Heart left ventricle (tissue), 16 donors: ENCODE measurements at places on chromosomes 13 and 19. TPM values are rescaled to one million over a fixed set of nuclear protein-coding genes. Genes with fewer than 3 reads are reported as not detected.

The SMAD9 gene
- total RNA-seq: 4.5 TPM

GRCh38 chr13:39840201-39840600 lies 184.7 kb downstream of the COG6 start:
- DNase-seq: no peak

- no peak for DNase-seq
These were observed 2.0 kb downstream of the TNFSF11 start for GRCh38 chr13:42575938-42576337.

The ATP4A gene
- not detected for total RNA-seq

DNA sequence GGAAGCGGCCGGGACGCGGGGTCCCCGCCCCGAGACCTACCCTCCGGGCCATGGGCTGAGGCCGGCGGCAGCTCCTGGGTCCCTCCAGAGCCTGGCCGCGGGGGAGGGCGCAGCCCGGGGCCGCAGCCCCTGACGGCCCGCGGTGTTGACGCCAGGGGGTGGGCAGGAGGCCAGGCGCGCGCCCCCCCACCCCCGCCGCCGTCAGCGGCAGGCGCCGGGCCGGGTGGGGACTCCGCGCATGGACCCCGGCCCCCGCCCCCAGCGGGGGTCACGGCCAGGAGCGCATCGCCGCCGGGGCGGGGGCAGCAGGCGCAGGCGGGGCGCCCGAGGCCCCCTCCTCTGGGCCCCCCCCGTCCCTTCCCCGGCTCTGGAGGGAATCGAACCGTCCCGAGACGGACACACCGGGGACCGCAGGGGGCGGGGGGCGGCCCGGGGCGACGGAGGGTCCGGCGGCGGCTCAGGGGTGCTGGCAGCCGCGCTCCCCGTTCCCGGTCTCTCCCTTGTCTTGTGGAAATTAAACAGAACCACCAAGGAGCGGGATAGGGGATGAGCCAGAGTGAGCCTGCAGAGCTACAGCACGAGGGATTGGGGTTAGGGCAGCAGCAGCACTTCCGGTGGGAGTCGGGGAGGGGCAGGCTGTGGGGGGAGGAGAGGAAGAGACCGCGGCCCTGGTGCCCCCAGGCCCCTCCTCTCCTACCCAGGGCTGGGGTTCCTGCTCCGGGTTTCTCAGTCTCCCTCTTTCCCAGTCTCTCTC lies at the start of gene MEIS3:
Gene MEIS3, minus strand, starts transcription at position 498 of the 754 bp plus-strand sequence. Its CDS starts 446 bp downstream, at position 52.
- DNase-seq: no peak

- DNase-seq: no peak
These were observed 14.4 kb downstream of the DCAF15 start for GRCh38 chr19:13966684-13967128.

DNA sequence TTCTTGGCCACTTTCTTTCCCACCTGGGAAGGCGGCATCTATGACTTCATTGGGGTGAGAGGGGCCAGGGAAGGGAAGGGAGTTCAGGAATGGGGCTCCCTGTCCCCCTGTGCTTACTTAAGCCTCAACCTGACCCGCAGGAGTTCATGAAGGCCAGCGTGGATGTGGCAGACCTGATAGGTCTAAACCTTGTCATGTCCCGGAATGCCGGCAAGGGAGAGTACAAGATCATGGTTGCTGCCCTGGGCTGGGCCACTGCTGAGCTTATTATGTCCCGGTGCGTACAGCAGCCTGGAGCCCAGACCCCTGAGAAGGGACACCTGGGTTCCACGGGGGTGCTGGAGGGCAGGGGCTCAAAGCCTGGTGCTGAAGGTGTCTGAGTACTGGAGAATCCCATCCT lies 1.1 kb downstream of the TMEM147 start:
- no peak for DNase-seq

- no peak for DNase-seq
These were observed 2.5 kb downstream of the ZNF430 start for GRCh38 chr19:21022996-21023395.

DNA sequence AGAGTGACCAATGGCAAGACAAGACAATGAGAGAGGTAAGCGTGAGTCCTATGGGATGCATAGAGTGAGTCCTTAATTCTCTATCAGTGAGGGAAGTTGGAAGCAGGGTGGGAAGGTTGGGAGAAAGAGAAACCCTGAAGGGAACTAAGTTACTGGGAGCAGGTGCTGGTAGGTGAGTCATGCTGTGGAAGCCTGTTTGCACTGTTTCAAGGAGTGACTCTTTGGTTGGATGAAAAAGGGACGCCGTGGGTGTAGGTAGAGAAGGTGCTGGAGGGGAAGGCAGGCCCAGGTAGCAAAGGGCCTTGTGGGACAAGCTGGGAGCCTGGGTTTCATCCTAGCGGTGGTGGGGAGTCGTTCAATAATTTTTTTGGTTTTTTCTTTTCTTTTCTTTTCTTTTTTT lies 21.9 kb downstream of the IGFL1 start:
- no peak for DNase-seq

DNA sequence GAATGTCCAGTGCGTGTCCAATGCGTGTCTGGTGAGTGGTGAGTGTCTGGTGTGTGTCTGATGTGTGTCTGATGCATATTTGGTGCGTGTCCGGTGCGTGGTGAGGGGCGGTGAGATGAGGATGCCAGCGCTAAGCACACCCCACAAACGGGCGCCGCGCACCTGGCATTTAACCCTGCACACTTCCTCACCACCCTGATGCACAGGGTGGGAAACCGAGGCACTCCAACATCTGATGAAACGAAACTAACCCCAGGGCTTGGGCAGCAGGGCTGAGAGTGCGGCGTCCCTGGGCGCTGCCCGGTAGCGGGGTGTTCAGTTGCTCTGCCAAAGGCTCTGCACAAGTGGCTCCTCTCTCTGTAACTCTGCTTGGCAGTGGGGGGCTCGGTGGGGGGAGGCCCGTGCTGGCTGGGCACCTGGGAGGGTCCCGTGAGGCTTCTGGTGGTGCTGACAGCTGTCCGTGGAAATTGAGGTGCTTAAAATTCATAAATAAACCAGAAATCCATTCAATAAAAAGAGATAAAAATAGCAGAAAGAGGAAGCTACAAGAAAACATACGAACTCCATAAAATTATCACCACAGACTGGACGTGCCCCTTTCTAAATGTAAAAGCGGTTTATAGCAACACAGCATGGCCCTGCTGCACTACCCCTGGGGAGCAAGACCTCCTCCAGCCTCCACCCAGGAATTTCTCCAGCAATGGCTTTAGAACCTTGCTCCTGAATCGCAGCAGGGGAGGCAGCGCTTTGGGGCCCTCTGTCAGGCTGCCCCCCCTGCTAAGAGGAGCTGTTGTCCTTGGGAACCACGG lies 76.0 kb downstream of the RASA3 start:
- DNase-seq: no peak

DNA sequence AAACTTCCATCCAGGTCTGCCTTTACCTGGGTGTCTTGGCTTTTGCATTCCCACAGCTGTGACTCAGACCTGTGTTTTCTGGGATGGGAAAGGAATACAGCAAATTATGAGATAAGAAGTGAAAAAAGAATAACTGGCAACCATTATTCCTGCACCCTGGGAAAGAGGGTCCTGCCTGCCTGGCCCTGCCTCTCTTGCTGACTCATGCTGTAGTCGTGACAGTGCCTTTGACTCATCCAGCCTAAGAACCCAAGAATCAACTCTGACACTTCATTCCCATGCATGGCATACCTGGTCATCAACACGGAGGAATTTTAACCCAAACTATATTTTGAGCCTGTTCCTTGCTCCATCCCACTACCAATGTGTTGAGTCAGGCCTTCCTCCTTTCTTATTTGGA lies 185.4 kb upstream of the SERP2 start:
- no peak for DNase-seq

- DNase-seq: no peak
These were observed 67.9 kb downstream of the RAB20 start for GRCh38 chr13:110493613-110494012.

DNA sequence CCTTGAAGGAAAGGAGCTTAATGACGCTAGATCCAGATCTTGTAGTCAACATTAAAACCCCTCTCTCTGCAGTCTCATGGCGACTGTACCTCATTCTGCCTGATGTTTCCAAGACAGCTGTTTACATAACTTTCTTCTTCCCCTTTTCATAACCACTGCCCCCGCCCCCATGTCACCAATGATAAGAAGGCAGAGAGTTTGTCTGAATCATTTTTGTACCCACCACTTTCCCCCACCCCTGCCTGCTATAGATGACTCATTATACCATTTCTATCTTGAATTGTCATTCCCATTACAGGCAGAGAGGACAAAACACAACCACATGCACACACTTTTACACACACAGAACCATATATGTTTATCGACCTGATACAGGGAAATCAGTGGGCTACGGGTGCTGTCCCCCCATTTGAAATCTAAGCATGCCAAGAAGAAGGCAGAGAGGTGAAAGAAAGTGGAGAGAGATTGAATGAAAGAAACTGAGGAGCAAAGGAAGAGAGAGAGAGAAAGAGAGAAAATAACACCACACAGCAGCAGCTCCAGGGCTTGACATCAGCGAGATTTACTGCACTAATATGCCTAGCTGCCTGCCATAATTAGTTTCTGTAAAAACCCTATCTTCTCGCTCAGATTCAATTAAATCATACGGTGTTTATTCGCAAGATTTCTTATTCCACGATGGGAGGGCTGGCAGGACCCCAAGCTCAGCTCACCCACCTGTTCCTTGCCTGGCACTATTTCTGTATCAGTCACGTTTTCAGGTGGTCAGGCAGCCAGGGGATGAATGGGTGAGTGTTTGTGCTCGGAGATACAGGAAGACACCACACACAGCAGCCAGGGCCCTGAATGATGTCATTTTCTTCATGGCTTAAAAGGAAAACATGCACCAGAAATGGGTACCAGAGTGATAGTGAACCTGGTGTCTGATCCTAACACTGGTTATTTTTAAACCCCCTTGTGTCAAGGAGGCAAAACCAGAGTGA lies 114.3 kb upstream of the SERP2 start:
- DNase-seq: no peak

- DNase-seq: no peak
These were observed 47.9 kb downstream of the RUBCNL start for GRCh38 chr13:46339035-46339666.

DNA sequence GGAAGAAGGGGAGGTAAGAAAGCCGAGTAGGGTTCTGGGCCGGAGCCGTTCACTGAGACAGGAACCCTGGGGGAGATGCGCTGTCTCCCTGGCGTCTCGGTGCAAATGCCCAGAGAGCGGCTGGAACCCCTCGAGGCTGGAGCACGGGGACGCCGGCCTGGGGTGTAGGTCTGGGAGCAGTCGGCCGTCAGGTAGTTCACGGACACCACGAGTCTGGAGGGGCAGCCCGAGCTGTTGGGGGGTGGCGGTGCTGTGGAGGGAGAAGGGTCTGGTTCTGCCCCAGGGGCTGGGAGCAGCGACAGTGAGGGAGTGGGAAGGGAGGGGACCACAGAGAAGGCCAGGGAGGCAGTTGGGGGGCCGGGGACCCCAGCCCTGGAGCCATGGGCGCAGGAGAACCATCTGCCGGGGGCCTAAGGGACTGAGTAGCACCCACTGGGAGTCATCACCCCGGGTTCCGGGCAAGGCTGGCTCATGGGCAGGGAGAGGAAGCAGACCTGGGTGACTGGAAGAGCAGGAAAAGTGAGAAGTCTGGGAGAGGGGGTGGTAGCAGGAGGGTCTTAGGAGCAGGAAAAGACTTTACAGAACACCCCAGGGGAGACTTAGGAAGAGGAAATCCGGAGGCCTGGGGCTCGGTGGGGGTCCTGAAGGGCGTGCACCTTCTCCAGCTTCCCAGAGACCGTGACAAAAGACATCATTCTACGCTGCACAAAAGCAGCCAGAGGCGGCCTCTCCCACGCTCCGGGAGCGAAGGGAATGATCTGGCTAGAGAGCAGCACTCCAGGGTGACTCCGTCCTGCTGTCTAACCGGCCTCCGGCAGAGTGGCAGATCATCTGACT lies 173.1 kb upstream of the SOX1 start:
- DNase-seq: no peak

DNA sequence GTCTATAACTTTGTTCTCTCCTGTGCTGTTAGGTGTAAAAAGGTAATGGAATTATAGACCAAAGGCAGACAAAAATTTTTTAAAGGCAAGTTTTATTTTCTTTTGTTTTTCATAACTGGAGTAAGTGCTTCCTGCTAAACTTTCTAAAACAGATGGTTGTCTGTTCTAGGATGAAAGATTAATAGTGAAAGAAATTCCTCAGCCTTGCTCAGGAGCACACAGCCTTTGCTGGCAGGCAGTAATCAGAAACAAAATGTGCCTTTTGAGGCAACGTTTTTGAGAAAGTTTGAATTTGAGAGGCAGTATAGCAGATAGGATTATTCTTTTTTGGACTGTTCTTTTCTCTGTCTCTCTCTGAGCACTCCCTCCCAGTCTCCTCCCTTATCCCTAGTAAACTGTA lies 2749.5 kb downstream of the PCDH9 start:
- no peak for DNase-seq

The DACT3 gene
- total RNA-seq: 9.0 TPM

- DNase-seq: no peak
These were observed 7.0 kb downstream of the MOB3A start for GRCh38 chr19:2089001-2089711.

The LSM7 gene
- total RNA-seq: 36.8 TPM

GRCh38 chr19:45164577-45165335 lies 4.0 kb upstream of the NKPD1 start:
- DNase-seq: peak; percentile 80

- DNase-seq: no peak
These were observed 245.2 kb downstream of the TBC1D4 start for GRCh38 chr13:75236774-75237173.

DNA sequence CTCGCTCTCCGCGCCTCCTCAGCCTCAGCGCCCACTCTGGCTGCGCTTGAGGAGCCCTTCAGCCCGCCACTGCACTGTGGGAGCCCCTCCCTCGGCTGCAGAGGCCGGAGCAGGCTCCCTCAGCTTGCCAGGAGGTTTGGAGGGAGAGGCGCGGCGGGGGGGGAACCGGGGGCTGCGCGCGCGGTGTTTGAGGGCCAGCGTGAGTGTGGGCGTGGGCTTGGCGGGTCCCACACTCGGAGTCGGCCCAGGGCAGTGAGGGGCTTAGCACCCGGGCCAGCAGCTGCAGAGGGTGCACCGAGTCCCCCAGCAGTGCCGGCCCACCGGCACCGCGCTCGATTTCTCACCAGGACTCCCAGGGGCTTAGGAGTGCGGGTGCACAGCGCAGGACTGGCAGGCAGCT lies 1220.9 kb downstream of the PCDH9 start:
- DNase-seq: no peak

DNA sequence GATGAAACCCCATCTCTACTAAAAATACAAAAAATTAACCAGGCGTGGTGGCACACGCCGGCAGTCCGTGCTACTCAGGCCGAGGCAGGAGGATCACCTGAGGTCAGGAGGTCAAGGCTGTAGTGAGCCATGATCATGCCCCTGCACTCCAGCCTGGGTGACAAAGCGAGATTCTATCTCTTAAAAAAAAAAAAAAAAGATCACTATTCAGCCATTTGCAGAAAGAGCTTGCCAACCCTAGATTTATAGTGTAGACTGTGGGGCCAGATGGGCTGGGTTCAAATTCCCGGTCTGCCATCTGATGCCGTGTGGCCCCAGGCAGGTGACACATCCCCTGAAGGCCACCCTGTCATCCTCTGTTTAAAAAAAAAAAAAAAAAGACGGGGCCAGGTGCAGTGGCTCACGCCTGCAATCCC lies 28.9 kb downstream of the SMIM24 start:
- no peak for DNase-seq

DNA sequence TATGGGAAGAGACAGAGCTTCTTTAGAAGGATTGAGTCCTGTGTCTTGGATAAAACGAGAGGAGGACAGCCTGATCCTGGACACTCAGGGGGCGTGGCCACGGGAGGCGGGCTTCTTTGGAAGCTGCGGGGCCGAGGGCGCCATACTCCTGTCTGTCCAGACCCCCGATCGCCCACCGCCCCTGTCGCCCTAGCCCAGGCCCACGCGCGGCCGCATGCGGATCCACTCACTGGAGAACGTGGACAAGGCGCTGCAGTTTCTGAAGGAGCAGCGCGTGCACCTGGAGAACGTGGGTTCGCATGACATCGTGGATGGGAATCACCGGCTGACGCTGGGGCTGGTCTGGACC lies 23.1 kb downstream of the SPTBN4 start:
- no peak for DNase-seq

The DLL3 gene
- not detected for total RNA-seq
